ENCODE measurements at places on chromosomes 6 and 20.
A peak's percentile ranks its signal among the peaks of the same experiment; 100 is the strongest.

DNA sequence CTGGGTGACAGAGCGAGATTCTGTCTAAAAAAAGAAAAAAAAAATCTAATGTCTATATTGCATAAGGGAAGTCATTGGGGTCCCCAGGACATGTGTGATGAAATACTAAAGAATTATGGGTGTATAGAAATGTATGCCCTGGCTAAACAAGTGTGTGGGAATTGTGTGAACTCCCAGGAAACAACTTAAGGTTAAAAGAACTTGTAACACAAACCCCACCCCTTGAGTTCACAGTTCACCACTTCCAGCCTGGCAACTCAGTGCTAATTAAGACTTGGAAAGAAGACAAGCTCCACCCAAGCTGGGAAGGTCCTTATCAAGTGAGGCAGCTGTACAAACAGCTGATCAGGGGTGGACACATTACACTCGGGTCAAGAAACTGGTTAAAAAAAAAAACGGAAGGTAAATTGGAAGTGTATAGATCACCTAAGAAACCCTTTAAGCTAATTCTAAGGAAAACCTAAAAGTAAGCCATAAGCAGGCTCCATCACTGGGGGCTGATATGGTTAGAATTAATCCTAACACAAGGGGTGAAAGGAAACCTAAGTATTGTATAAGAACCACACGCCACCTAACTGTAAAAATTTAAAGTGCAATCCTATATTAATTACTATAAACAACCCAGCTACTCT is 25.2 kb downstream of the HLA-A start:
- no peak for DNase-seq

DNA sequence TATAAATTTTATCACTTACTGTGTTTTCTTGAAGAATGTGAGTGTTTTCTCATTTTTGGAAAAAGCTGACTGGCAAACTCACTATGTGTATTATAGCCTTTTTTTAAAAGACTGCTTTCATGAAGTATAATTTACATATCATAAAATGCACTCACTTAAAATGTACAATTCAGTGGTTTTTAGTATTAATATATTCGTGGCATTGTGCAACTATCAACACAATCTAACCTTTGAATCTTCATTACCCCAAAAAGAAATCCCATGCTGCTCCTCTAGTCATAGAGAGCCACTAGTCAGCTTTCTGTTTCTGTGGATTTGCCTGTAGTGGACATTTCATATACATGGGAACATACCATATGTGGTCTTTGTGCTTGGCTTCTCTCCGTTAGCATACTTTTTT is 143.8 kb downstream of the PLCB4 start:
- DNase-seq: no peak

- no peak for DNase-seq
These were observed 138.8 kb downstream of the BCAS1 start for GRCh38 chr20:53931597-53931996.

- no peak for DNase-seq
These were observed 194.6 kb upstream of the CITED2 start for GRCh38 chr6:139568956-139569538.

GRCh38 chr6:110635096-110635495 is 158.7 kb upstream of the SLC22A16 start:
- DNase-seq: no peak

GRCh38 chr6:119348096-119348747 is 1.3 kb downstream of the MAN1A1 start:
- peak; percentile 29 for DNase-seq

DNA sequence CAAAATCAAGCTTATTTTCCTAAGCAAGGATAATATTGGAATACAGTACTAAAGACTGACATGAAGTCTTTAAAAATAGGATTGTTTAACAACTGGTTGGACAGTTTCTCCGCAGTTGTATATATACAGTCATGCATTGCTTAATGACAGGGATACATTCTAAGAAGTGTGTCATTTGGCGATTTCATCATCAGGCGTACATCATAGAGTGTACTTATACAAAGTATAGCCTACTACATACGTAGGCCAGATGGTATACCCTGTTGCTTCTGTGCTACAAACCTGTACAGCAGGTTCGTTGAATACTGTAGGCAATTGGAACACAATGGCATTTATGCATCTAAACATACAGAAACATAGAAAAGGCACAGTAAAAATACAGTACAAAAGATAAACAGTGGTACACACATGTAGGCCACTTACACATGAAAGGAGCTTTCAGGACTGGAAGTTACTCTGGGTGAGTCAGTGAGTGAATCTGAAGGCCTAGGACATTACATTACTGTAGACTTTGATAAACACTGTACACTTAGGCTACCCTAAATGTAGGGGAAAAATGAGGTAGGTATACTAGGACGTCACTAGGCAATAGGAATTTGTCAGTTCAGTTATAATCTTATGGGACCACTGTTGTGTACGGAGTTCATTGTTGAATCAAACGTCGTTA is 20.1 kb downstream of the HECA start:
- DNase-seq: no peak

- DNase-seq: no peak
These were observed 695.0 kb downstream of the COL12A1 start for GRCh38 chr6:74510878-74511277.

GRCh38 chr6:139189665-139190064 is 54.8 kb downstream of the HECA start:
- no peak for DNase-seq

DNA sequence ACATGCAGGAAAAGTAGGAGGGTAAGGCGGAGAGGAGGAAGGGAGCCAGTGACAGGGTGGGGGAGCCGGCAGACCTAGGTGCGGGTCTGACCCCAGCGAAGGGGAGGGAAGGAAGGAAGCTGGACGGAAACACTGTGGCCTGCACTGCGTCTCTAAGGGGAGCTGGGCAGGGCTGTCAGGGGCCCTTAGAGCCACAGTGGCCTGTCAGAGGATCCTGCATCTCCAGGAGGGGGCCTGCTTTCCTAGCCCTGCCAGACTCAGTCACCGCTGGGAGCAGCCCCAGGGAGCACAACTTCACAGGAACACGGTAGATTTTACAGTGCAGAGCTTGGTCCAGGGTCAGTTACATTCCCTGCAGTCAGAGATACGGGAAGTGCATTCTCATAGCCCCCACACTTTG is 118.2 kb downstream of the PACRG start:
- DNase-seq: no peak

DNA sequence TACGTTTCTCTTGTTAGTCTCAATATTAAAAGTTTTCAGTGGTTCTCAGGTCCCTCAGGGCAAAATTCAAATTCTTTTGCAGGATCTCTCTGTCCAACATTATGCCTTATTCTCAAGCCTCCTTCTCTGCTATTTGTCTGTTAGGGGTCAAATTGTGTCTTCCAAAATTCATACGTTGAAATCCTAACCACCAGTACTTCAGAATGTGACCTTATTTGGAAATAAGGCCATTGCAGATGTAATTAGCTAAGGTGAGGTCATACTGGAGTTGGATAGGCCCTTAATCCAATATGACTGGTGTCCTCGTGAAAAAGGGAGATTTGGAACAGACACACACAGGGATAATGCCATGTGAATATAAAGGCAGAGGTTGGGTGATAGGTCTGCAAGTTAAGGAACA is 64.1 kb upstream of the ADGRF1 start:
- no peak for DNase-seq

GRCh38 chr6:158715330-158716311 is 65.8 kb downstream of the SYTL3 start:
- no peak for DNase-seq

DNA sequence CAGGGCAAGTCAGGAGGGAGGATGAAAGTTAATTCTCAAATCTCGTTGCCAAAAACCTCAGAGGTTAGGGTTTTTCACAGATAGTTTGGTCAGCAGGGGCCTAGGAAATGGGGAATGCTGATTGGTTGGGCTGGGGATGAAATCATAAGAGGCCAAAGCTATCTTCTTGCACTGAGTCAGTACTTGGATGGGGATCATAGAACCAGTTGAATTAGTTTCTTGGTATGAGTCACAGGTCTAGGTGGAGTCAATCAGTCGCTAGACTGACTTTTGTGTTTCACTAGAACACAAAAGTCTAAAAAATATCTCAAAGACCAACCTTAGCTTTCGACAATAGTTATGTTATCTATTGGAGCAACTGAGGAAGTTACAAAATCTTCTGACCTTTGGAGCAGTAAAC is 368.5 kb downstream of the TBC1D32 start:
- no peak for DNase-seq

- no peak for DNase-seq
These were observed 155.5 kb upstream of the DST start for GRCh38 chr6:56798163-56798562.

All from stimulated activated CD4-positive, alpha-beta T cell treated with anti-CD3 and anti-CD28 coated beads, Interleukin-2, amount 100 ng/mL, for 48 hours (primary cell).